ENCODE measurements at places on chromosomes 4 and X.

- no peak for DNase-seq
Observed at GRCh38 chr4:80062527-80062926, 10.5 kb downstream of the ANTXR2 start.

DNA sequence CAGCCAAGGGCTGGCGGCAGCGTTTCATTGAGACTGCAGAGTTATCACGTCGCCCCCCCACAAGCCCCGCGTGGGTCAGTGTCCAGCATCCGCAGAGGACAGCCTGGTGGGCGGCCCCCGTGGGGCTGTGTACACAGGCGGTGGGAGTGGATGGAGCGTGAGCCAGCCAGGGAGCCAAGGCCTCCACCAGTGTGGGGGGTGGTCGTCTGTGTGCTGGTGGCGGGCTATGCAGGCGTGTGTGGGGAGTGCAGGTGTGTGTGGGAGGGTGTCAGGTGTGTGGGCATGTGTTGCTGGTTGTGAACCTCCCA is 56.5 kb upstream of the NKX1-1 start:
- DNase-seq, result no peak

GRCh38 chr4:150067859-150068258 is 10.4 kb upstream of the DCLK2 start:
- no peak for DNase-seq

GRCh38 chr4:121380776-121381462 is at the start of gene QRFPR:
Gene QRFPR, minus strand, starts transcription at chr4:121381018. Its CDS starts 371 bp downstream, at chr4:121380647.
- no peak for DNase-seq

GRCh38 chr4:127261476-127261875 is 371.3 kb upstream of the INTU start:
- no peak for DNase-seq

DNA sequence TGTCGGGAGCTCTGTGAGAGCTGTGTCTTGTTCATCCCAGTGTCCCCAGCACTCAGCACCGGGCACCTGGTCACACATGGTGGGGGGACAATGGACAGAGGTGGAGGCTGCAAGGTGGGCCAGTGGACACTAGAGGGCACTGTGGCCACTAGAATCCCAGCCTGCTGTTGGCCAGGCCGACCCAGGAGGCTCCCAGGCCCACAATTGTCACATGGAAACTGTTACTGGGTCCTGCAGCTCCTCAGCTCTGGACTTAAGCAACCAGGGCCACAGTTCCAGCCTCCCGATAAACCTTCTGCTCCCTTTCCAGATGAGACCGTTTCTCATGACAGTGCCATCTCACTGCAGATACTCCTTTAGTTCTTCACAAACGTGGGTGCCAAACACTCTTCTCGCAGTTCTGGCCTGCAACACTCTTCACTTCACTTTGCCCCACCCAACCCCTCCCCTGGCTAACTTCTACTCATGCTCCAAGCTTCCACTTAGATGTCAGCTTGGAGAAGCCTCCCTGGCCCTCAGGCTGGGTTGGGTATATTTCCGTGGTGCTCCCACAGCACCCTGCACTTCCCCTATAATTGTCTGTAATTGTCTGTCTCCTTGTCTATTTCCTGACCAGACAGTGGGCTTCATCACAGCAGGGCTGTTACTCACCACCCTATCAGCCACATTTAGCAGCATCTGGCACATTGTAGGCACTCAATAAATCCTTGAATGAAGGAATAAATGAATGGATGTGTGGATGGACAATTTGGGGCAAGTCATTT is 3.5 kb upstream of the IQSEC2 start:
- peak; percentile 33 for DNase-seq

- no peak for DNase-seq
Observed at GRCh38 chrX:39779952-39780783, 317.6 kb downstream of the BCOR start.

DNA sequence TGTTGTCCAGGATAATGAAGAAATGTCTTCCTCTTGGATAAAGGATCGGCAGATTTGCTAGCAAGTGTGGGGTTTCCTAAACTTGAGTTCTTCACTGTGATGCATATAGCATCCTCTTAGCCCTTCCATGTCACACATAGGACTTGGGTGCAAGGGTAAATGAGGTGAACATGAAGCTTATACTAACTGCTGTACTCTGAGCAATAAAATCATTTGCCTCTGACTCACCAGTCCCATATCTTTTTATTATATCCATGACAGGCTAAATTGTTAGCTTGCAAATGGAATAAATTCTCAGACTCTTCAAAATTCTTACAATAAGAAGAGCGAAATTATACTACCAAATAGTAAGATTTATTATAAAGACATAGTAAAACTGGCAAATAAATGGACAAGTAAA is 14.7 kb upstream of the TBC1D1 start:
- no peak for DNase-seq

- no peak for DNase-seq
Observed at GRCh38 chr4:168648929-168649328, 152.1 kb downstream of the PALLD start.

DNA sequence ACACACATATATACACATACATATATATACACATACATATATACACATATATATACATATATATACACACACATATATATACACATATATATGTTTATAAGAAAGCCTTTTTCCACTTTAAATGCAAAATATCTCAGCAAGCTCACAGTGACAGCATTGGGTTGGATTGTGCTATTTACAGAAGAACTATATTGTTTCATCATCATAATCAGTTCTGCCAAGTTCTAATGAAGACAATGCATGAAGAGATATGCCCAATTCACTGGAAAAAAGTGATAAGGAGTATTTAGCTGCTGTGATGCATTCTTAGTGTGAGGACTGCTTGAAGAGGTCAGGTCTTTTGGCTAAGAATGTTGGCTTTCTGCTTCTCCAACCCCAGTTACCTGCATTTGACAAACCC is 54.4 kb downstream of the RNF150 start:
- no peak for DNase-seq

GRCh38 chr4:174616661-174617060 is 94.4 kb upstream of the HPGD start:
- no peak for DNase-seq

DNA sequence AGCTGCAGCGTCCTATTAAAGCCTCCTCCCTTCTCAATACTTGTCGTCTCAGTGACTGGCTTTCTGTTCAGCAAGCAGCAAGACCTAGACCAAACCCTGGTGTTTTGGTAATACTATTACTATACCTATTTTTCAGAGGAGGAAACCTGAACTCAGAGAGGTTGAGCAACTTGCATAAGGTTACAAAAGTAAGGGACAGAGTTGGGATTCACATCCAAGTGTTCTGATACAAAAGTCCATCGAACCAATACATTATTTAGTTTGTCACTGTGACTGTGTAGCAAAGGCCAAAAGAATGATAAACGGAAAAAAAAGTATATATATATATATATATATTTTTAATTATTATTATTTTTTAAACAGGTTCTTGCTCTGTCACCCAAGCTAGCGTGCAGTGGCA is 29.9 kb upstream of the KLHL8 start:
- no peak for DNase-seq

GRCh38 chr4:55733932-55734331 is 85.7 kb upstream of the EXOC1L start:
- DNase-seq, result no peak

GRCh38 chr4:95835672-95836071 is 4.2 kb upstream of the PDHA2 start:
- DNase-seq, result no peak

GRCh38 chrX:117653396-117653795 is 463.2 kb downstream of the KLHL13 start:
- no peak for DNase-seq

DNA sequence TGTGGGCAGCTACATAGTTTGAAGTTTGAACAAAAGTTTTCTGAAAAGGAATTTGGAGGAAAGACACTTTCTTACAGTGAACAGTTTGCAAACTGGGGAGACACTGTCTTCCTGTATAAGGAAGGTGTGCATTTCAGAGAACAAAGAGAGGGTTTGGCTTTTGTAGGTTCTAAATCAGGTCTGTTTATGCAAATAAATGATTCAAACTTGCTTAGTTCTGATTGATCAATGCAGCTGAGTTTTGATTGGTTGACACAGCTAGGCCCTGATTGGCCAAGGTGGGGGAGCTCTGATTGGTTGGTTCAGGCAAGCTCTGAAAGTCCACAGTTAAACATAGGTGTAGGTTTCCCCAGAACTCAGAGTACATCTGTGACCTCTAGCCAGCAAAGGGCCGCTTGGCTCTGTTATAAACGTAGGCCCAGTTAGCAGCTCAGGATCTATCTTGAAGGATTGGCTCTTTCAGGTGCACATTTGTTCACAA is 63.0 kb upstream of the ENPP6 start:
- no peak for DNase-seq

GRCh38 chr4:171621646-171622045 is 191.6 kb upstream of the GALNTL6 start:
- no peak for DNase-seq

- DNase-seq, result no peak
Observed at GRCh38 chr4:166838975-166839614, 395.2 kb downstream of the SPOCK3 start.

GRCh38 chrX:156003486-156004185 is 6.1 kb downstream of the IL9R start:
- no peak for DNase-seq

DNA sequence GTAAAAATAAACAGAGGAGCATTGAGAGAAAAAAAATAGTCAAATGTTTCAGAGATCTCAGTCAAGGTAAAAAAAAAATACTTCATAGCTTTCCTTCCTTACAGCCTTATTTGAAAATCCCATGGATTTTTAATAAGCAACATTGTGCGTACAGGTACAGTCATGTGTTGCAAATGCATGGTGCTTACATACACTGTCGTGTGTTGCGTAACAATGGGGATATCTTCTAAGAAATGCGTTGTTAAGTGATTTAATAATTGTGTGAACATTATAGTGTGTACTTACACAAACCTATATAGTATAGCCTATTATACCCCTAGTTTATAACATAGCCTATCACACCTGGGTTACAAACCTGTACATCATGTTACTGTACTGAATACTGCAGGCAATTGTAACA is 172.0 kb downstream of the UGT8 start:
- no peak for DNase-seq

DNA sequence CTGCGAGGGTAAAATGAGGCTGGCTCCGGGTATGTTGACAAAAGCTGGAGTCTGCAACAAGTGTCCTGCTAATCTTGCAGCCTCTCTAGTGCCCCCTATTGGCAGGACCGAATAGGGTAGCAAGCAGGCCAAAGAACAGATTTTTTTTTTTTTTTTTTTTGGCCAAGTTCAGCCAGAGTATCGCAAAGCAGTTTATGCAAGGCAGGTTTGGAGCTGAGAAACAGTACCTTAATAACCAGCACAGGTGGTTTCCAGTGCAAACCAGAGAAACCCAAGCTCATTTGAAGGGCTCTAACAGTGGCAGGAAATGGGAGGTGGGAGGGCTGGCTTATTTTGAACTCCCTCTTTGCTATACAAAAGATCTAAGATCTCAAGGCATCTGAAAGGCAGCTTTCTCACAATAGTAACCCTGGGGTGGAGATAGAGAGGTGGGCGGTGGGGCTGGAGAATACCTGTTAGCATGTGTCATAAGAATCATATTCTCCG is 38.2 kb upstream of the OCIAD2 start:
- DNase-seq, result peak; percentile 25

- no peak for DNase-seq
Observed at GRCh38 chr4:79723507-79723906, 315.5 kb upstream of the GK2 start.

DNA sequence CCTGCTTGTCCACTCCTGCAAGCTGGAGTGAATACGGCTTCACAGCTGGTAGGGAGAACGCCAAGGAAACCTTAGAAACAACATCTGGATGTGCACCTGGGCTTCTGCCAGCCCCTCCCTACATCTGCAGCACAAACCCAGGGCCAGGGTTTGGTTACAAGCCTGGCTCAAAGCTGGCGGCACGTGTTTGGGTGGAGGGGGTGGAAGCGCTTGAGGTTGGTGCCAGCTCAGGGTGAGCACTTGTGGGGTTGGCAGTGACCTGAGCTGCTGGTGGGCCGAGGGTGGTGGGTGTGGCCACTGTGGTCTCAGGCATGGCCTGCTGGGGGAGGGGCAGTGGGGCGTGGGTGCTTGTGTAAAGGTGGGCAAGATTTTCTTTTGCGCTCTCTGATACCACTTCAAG is 15.6 kb downstream of the ELF4 start:
- no peak for DNase-seq

DNA sequence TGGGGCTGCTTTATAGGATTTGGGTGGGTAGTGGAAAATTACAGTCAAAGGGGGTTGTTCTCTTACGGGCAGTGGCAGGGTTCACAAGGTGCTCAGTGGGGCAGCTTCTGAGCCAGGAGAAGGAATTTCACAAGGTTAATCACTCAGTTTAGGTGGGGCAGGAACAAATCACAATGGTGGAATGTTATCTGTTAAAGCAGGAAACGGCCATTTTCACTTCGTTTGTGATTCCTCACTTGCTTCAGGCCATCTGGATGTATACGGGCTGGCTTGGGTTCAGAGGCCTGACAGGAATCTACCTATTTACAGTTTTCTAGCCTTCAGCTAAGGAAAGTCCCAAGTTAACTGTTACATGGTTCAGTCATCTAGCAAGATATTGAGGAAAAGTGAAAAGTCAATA is 1003.5 kb downstream of the STPG2 start:
- no peak for DNase-seq

DNA sequence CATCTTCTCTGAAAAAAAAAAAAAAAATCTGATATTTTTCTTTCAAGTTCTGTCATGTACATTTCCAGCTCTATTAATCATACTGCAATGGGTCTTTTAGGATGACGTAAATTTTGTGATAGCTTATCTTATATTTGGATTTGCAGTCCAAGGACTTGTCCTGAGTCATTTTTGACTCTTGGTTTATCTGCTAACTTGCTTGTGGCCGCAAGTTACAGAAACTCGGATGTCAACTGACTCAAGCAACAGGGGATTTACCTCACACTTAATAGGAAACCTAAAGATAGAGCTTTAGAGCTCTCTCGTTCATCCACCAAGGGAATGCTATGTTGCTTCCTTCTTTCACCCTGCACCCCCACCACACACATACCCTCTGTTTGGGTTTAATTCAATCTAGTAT is 1433.8 kb upstream of the TENM3 start:
- no peak for DNase-seq

Data from stimulated activated CD4-positive, alpha-beta T cell treated with anti-CD3 and anti-CD28 coated beads, Interleukin-4, amount 100 ng/mL, for 1 hour (primary cell).